Fibroblast of mammary gland (primary cell): ENCODE measurements at places on chromosomes 2 and 18.

DNA sequence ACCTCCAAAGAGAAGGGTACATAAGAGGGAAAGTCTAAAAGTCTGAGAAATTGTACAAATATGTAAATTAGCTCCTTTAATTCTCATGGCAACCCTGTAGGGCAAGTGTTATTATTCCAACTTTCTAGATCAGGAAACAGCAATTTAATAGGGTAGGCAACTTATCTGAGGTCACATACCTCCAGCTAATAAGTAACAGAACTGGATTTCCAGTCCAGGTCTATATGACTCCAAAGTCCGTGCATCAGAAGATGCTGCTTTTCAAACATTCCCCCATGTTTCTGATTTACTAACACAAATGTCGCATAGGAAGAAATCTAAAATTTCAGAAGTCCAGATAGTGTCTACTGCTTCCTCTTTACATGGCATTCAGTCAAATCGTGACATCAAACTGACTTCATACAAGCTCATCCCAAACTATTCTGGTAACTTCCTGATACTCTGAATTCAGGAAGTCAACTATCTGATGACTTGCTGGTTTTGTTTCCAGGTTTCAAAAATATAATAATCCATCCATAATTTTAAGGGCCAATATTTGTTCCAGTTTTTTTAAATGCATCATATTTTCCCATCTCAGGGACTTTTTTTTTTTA lies 419.3 kb upstream of the ACVR2A start:
- no peak for DNase-seq

GRCh38 chr2:201536046-201536445 lies 84.5 kb downstream of the STRADB start:
- no peak for DNase-seq

- DNase-seq: no peak
Measured at GRCh38 chr2:230601510-230601909, 111.1 kb upstream of the CAB39 start.

DNA sequence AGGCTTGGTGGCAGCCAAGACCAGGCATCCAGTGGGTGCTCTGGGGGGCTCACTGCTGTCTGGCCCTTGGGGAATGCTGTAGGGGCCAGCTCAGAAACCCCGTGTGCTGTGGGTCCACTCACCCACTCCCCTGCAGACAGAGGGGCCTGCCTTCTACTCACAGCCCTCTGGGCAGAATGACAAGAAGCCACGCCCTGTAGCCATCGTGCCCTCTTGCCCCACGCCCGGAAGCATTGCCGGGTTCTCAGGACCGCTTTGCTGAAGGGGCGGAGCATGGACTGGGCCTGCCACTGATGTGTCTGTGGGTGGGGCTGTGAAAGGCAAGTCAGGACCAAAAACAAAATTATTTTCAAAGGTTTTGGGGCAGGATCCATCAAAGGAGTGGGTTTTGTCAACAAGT lies 27.8 kb downstream of the GLI2 start:
- peak; percentile 40 for DNase-seq

DNA sequence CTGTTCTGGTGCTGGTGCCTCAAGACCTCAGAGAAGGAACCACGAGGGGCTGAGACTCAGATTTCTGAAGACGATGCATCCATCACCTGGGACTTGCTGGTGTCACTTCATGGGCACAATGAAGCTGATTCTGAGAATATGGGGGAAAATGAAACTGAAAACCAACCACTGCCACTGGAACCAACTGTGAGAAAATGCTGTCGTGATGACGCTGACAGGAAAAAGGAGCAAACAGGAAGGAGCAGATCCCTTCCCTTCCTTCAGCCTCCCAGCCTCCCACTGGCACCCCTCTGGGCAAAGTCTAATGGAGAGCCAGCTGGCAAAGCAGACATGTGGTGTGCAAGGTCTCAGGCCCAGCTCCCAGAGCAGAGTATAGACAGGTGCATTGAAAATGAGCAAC lies 109.7 kb downstream of the FOXI3 start:
- DNase-seq: no peak

GRCh38 chr2:8297376-8298231 lies 384.3 kb upstream of the ID2 start:
- DNase-seq: no peak
